ENCODE measurements at places on chromosomes 5 and 9.
A peak's percentile ranks its signal among the peaks of the same experiment; 100 is the strongest.

DNA sequence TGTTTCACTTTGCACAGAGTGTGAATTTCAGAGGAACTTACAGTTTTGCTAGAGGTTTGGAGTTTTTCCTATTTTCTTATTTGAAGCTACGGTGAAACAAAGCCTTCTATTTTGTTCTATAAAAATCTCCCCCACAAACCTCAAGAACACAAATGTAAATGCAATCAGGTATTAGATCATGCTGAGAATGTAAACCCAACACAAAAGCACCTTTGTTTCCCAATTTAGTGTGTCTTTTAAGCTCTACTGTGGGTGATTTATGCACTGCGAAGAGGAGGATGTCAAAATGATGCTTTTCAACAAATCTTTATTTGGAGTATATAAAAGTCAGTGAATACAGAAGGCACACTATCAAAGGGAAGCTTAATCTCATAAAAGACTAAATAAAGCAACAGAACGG, 4.3 kb upstream of the DRD1 start:
- no peak for DNase-seq

DNA sequence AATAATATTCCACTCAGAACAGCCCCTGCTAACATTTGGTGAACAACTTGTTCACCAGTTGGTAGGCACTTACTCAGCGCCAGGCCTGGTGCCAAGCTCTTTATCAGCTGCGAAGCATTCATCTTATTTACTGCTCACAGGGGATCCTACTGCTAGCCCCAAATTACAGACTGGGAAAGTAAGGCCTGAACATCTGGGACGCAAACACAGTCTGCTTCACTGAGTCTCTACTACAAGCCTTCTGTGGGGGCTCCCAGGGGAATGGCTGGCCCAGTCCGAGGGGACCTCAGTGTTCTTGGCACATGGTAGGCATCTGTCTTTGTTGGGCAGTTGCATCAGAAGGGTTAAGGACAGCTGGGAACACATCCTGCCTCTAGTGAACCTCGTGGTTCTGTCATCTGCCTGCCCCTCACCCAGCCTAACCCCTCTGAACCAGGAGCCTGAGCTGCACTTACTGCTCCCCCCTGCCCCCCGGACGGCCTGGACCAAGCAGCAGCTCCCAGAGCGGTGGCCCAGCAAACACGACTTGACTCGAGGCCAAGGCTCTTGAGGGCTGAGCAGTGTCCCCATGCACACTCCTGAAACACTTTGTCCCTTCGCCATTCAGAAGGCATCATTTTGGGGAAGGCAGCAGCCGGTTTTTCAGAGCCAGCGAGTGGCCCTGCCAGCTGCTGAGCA, at the start of gene PHYHD1:
TSS of gene PHYHD1 (plus strand) at position 602 of the 678 bp plus-strand sequence. CDS start 1,342 bp downstream, outside the sequence.
- no peak for DNase-seq

DNA sequence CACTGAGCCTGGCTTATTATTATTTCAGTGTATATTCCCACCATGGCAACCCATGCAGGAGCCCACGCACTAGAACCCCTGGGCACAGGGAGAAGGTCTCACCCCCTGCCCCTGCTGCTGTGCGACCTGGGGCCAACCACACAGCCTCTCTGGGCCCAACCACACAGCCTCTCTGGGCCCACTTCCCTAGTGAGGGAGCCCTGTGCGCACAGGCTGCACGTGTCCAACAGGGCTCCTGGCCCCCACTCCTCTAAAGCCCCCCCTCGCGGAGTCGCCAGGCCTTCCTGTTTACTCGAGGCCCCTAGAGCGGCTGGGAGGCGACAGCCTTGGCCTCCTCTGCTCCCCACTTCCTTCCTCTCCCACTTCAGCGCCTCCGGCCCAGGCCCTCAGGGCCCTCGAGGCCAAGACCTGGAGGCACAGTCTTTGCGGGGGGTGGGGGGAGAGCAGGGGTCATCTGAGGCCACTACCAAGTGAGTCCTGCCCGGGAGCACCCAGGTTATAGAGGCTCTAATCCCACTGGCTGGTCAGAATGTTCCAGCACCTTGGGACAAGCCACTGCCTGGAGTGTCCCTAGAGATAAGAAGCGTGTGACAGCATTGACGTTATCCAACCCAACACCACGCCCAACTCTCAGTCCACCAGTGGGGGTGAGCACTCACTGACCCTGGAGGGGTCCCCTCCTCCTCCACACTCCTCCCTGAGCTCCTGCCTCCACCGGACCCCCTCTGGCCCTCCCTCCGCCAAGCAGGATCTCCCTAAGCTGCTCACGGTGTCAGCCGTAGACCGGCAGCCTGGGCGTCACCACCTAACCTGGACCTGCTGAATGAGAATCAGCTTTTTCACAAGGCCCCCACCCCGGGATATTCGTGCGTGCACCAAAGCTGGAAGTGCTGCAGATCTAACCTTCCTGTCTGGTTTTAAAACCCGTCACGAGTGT, 7.9 kb upstream of the ENG start:
- peak; percentile 63 for DNase-seq

DNA sequence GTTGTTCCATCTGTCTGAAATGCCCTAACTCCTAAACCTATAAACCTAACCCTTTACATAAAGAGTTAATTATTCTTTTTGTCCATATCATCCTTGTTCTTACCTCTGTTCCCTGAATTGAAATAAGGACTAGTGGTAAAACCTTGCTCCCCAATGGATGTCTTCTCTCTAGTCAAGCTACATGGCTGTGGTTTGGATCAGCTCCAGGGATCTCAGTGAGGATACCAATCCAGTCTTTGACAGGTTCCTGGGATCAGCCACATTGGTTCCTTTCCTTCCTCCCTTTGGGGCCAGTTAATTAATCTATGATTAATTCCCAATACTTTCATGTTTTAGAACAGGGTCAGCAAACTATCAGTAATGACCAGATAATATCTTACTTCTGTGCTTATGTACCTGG, 151.6 kb downstream of the SIL1 start:
- no peak for DNase-seq

GRCh38 chr5:53970475-53970874, 339.9 kb downstream of the ARL15 start:
- DNase-seq, result no peak

GRCh38 chr5:132714456-132715307, 22.7 kb downstream of the KIF3A start:
- DNase-seq, result no peak

DNA sequence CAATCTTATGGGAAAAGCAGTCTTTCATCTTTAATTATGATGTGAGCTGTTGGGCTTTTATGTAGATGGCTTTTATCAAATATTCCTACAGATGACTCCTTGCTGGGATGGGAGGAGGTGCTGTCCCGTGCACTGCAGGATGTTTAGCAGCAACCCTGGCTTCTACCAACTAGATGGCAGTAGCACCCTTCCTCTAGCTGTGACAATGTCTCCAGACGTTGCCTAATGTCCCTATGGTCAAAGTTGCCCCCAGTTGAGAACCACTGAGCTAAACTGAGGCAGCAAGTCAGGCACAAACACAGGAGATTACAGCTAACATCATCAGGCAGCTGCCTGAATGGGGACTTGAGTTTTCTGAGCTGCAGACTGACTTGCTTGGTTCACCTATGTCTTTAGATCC, 401.9 kb upstream of the PDE4D start:
- DNase-seq, result no peak

DNA sequence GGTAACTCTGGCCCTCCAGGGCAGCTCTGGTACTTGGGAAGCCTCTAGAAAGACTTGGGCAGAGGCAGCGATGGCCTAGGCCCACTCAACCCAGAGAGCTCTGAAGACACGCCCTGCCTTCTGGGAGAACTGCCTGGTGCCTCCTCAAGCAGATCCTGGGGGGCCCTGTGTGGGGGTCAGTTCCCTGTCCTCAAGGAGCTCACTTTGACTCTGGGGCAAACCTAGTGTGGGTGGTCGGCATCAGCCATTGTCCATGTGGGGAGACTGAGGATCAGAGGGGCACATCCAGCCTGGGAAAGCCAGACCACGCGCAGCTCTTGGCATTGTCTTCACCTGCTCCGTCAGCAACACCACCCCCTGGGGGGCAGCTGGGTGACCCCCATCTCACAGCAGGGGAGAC, 28.0 kb downstream of the ABO start:
- DNase-seq, result no peak

DNA sequence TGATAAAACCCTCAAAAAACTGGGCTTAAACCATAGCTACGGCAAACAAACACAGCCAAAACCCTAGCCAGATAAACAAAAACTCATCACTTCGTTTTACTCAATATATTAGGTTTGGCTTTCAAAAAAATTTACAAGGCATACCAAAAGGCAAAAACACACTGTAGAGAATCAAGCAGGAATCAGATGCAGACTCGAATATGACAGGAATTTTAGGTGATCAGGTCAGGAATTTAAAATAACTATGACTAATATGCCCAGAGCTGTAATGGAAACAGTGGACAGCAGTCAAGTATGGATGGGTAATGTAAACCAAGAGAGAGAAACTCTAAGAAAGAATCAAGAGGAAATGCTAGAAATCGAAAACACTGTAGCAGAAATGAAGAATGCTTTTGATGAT, 26.5 kb upstream of the DOCK2 start:
- no peak for DNase-seq

DNA sequence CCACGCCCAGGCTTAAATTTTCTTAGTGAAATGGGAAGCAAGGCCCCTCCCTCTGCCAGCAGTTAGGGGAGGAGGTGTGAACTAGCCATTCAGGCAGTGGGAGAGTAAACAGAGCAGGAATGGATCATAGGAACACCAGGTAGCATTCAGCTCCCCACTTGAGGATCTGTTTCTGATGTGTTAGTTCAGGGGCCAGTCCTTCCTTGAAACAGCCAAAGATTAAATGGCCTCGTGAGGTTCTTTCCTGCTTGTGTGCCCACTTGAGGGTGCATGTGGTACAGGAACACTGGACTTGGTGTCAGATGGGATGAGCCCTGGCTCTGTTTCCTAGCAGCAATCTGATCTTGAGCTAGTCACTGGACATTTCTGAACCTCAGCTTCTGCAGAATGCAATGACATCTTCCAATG, 21.2 kb downstream of the FAXDC2 start:
- no peak for DNase-seq

- no peak for DNase-seq
Observed at GRCh38 chr9:130366888-130367550, 77.7 kb upstream of the ASS1 start.

DNA sequence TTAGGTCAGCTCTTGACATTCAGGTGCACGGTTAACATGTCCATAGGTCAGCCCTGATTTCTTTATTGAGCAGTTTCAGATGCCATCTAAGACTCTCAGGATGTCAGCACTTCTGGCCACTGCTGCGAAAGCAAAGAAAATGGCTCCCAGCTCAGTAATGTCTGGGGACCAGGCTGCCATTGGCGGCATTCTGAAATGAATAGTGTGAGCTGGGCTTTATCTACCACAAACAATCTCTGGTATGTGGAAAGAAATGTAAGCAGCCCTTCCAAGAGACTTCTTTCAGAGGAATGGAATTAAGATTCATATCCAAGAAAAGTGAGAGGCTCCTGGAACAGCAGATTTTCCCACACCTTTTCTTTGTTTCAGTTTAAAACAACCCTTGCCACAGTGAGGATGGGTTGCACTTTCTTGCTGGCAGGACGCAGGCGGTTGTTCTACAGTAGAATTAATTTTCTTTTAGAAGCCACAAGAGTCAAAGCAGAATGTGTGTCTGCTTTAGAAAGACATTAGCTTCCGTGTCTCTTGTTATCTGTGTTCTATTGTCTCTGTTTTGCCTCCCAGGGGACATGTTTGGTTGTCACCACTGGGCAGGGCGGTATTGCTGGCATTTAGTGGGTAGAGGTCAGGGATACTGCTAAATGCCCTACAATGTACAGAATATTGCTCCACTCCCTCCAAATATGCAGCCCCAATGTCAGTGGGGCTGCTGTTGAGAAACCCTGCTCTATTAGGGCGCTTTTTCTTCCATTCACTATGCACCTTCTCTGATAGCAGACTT, 149.9 kb upstream of the ANKH start:
- no peak for DNase-seq

GRCh38 chr9:93483497-93483896, 30.1 kb upstream of the FAM120AOS start:
- DNase-seq, result no peak

- no peak for DNase-seq
Observed at GRCh38 chr5:180350711-180351465, 2.2 kb downstream of the GFPT2 start.

DNA sequence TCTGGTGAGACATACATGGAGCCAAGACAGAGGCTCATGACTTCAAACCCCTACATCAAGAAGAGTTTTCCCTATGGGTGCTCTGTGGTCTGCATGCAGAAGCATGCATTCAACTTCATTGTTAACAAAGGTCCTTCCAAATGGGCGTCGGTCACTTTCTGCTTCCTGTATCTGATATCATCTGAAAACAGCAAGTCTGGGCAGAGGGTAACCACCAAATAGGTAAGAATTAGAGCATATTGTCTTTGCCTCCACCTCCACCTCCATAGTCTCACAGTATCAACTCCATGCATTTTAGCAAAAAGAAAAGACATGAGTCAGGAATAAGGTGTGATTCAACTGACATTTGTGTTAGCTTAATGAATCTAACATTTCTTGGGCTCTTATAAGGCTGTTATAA, 462.9 kb downstream of the DMRT2 start:
- no peak for DNase-seq

GRCh38 chr5:3911773-3912172, 316.1 kb downstream of the IRX1 start:
- no peak for DNase-seq

GRCh38 chr9:111037708-111038330, 451 bp downstream of the LPAR1 start:
- DNase-seq, result peak; percentile 12

DNA sequence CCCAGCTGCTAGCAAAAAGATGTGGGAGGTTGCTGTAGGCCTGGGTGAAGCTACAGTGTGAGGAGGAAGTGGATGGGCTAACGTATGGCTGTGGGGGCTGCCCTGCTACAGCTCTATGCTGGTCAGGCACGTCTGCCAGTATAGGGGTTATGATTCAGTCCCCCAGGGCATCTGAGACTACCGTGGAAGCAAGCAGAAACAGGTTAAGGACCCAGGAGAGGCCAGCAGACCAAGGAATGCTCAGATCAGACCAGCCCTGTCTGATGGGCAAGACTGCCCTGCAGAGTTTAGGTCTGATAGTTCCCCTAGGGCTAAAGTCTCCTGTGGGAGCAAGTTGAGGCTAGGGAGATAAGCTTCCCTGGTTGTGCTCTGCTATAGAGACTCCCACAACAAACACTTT, 416.1 kb upstream of the CTNND2 start:
- DNase-seq, result no peak

- DNase-seq, result no peak
Observed at GRCh38 chr5:67005737-67006499, 190.7 kb downstream of the CD180 start.

- no peak for DNase-seq
Observed at GRCh38 chr5:139584137-139584536, 23.0 kb downstream of the UBE2D2 start.

- DNase-seq, result no peak
Observed at GRCh38 chr9:98881836-98882568, 61.7 kb upstream of the COL15A1 start.
